Dermis blood vessel endothelial cell (primary cell): ENCODE measurements at places on chromosomes 16 and 17. TPM values are rescaled to one million over a fixed set of nuclear protein-coding genes. Genes with fewer than 3 reads are reported as not detected.

Gene EMC6
- total RNA-seq, result 11.4 and 14.6 TPM in 2 replicates

Gene KREMEN2
- not detected in 2 replicates for total RNA-seq

Gene DPEP2
- total RNA-seq, result 2.9 and 3.7 TPM in 2 replicates

Gene TPSAB1
- not detected in 2 replicates for total RNA-seq

Gene KLHL11
- total RNA-seq, result 35.7 and 41.2 TPM in 2 replicates

Gene MT1E
- total RNA-seq, result 13.8 and 103 TPM in 2 replicates

Gene TUBB3
- 102 and 167 TPM in 2 replicates for total RNA-seq

Gene ALKBH5
- 95.1 and 104 TPM in 2 replicates for total RNA-seq

Gene CASKIN1
- total RNA-seq, result 0.05 and 0.17 TPM in 2 replicates
